Foreskin melanocyte (primary cell): ENCODE measurements at places on chromosomes 11 and 22.

DNA sequence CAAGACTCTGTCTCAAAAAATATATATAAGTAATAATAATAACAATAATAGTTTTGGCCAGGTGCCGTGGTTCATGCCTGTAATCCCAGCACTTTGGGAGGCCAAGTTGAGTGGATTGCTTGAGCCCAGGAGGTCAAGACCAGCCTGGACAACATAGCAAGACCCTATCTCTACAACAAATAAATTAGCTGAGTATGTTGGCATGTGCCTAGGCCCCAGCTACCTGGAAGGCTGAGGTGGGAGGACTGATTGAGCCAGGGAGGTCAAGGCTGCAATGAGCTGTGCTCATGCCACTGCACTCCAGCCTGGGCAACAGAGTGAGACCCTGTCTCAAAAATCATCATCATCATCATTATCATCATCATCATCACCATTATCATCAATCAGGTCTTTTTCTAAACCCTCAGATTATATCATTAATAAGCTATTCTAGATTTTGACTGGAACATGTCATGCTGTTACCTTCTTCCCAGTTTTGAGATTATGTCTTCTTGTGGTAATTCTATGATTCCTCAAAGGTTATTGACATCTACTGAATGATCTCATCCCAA is 39.3 kb downstream of the DENND5A start:
- DNase-seq = no peak

GRCh38 chr11:11450744-11451362 is 97.8 kb upstream of the CSNK2A3 start:
- DNase-seq = no peak

GRCh38 chr11:108147150-108147549 is 25.8 kb downstream of the ACAT1 start:
- peak; percentile 13 for DNase-seq

GRCh38 chr11:4211991-4212390 is 117.4 kb downstream of the RRM1 start:
- no peak for DNase-seq

- DNase-seq = no peak
Measured at GRCh38 chr11:66881451-66881835, 24.6 kb downstream of the LRFN4 start.

DNA sequence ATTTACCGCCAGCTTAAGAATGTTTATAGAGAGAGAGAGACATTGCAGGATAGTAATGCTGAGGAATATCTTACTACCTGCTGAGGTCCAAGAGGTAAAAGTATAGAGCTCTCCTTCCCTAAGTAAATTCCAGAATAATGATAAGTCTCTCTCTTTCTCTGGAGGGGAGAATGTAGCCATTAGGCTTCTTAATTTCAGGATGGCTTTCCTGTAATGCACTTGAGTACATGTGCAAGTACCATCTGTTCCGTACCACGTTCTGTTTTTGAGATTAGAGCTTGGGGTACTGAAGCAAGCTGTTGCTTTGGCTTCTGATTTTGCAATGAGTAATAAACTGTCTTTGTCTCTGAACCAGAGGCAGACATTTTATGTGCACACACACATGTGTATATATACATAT is 1314.0 kb downstream of the JRKL start:
- no peak for DNase-seq

GRCh38 chr11:57614234-57614772 is 16.8 kb downstream of the SERPING1 start:
- DNase-seq = no peak

- DNase-seq = no peak
Measured at GRCh38 chr11:77762426-77762825, 58.1 kb downstream of the RSF1 start.

- DNase-seq = peak; percentile 2
Measured at GRCh38 chr22:49103314-49104059, 724.2 kb downstream of the BRD1 start.

DNA sequence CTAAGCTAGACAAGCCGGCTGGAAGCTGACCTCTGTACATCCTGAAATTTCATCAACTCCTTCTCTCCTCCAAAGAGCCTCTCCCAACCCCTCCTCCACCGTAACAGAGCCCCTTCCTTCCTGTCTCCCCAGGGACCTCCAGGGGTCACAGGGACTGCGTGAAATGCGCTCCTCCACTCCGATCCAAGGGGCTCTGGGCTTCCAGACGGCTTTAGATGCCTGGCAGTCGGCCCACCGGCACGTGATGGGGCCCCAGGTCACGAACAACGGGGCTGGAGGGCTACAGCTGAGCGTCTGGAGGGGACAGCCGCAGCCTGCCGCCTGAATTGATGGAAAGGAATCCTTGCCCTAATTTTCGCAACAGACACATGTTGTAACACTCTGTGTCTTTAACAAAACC is 264.1 kb downstream of the MN1 start:
- DNase-seq = no peak

DNA sequence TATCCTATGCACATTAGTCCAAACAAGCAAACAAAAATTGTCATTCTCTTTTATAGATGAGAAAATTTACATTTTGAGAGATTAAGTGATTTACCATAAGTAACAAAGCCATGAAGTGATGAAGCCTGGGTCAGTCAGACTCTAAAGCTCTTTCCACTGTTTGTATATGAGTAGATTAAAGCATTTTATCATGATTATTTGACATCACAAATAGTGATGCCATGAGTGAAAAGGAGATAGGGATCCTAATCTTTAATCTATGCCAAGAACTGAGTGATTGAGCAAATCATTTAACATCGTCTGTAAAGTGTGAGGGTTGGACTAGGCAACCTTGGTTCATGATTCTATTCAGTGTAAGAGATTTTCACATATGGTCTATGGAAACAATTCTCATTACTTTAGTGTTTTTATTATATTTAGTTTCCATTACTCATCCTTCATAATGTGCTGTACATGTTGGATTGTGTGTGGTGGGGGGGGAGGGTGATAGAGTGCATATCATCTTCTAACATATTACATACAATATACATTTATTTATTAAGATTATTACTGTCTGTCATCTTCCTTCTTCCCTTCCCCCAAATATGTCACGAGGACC is 50.7 kb downstream of the ARHGEF12 start:
- DNase-seq = no peak

DNA sequence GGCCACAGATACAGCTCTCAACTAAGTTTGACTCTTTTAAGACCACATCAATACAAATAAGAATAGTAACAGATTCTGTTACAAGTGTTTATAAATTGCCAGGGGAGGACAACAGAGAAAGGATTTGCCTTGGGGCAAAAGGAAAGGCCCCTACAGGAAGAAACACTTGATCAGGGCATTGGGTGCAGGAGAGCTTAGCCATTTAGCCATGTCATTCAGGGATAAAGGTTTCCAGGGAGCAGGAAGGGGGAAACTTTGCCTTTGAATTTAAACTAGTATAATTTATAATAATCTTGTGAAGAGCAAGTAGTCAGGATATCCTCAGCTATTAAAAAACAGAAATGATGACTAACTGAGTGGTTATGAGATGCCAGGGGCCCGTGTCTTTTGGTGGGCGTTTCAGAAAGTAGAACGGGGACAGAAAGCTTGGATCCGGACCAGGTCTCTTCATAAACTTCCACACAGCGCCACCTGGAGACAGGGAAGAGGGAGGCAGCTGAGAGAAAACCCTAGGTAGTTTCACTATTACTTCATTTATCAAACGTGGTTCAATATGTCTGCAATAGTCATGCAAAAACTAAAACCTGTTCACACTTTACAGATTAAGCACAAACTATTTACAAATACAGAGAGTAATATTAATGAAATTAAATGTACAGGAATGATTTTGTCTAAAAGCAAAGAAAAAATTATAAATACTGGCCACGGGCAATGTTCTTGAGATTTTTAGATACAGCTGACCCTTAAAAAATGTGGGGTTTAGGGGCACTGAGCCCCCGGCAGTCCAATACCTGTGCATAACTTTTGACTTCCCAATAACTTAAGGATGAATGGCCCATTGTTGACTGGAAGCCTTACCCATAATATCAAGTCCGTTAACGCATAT is 11.0 kb upstream of the SLC5A4 start:
- DNase-seq = peak; percentile 68

DNA sequence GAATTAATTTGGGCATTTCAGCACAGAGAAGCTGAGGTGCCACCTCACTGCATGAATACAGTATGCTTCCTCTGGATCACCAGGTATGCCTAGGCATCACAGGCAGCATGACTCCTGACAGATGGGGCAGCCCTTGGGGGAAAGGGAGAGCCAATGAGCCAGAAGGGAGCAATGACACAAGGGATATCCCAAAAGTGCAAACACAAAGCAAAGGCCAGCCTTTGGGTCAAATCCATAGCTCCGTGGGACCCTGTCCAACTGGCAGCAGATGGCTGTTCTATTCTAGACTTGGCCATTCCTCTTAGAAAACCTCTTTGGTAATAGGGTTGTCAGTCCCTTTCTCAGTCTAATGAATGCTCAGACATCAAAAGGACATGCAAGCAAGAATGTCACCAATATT is 73.3 kb downstream of the SERGEF start:
- DNase-seq = no peak

GRCh38 chr11:125950696-125951651 is 5.1 kb downstream of the VSIG10L2 start:
- DNase-seq = no peak

GRCh38 chr22:42892571-42893316 is 35.7 kb upstream of the ARFGAP3 start:
- no peak for DNase-seq

DNA sequence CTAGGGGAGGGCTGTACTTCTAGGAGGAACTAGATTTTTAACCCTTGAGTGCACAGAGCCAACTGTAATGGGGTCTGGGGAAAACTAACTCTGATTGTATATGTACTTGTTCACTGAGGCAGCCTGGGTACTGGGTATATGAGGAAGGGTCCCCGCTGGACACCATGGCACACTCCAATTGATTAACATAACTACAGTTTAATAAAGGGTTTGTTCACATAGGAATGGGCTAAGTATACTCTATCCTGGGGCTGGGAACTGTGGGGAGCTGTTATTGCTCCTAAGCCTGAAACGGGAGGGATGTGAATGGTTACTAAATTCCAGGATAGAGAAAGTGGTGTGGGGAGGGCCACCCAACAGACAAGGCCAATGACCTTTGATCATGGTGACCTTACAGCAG is 67.6 kb downstream of the PARVA start:
- no peak for DNase-seq

DNA sequence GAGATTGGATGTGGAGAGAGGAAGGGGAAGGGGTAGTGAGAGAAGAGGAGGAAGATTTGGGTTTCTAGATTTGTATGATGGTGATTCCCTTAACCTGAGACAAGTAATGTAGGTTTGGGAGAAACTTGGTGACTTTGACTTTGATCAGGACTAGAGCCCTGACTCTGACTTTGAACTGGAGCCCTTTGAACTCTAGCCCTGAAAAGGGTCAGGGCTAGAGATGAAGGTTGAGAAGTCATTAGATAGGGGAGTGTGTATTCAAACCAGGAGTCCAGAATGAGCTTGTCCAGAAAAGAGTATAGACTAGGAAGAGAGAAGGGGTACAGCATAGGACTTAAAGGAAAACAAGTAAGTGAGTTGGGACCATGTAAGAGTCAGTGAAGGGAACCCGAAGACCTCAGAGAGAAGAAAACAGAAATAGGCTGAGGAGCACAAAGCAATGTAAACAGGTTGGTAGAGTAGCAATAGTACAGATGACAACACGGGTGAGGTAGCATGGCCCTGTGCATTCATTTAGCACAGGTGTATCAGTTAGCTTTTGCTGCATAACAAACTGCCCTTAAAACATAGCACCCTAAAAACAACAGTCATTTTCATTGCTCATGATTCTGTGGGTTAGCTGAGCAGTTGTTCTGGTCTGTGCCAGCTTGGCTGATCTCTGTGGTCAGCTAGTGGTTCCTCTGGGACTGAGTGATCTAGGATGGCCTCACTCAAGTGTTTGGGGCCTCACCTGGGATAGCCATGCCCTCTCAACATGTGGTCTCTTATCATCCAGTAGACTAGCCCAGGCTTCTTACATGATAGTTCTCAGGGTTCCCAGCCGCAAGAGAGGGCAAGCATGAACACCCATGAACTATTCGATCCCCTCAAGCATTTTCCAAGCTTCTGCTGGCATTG is 43.1 kb downstream of the C22orf31 start:
- DNase-seq = no peak

DNA sequence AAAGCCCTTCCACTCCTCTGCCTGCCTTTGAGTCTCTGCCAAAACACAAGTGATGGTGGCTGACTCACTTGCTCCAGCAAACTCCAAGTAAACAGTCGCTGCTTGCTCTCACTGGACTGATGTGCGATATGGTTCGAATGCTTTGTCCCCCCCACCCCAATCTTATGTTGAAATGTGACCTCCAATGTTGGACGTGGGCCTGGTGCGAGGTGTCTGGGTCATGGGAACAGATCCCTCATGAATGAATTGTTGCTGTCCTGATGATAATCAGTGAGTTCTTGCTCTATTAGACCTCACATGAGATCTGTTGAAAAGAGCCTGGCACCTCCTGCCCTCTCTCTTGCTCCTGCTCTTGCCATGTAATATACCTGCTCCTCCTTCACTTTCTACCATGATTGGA is 747.9 kb downstream of the OPCML start:
- DNase-seq = no peak

- DNase-seq = peak; percentile 97
Measured at GRCh38 chr11:16981651-16982194, 32.5 kb downstream of the PLEKHA7 start.

DNA sequence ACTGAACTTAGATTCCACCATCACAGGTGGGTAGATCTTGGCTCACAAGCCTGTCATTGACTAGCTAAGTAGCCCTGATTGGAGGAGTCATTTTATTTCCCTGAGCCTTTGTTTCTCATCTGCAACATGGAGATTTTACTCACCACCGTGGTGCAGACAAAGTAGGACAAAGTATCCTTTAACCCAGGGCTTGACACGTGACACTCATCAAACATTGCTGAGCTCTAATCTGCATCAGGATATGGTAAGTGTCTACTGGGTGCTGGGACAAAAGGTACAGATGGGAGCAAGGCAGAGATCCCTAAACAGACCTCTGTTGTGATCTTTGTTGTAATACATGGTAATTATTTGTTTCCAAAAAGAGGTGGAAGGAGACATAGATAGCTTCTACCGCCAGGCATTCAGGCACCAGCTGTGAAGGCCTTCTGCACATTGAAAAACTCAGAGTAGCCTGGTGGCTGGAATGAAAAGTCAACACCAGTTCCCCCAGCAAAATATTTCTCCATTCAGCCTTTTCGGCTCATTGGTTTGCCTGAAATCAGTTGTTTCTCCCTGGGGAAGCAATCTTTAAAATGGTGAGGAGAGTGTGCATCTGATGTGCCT is 18.3 kb upstream of the MICAL2 start:
- no peak for DNase-seq

DNA sequence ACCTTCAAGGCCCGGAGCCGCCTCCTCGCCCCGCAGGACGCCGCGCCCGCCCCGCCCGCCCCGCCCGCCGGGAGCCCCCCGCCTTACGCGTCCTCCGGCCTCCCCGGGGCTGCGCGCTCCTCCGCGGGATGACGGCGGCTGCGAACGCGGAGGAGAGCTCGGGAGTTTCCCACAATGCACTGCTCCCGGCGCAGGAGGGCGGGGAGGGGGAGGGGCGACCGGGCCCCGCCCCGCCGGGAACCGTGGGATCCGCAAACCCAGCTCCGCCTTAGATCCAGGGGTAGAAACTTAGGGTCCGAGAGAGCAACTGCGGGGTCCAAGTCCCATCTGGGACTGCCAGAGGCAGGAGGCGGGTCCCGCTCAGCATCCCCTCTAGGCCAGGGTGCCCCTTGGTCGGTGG is at the start of gene CEND1:
CEND1 (minus strand) TSS at position 148 of the 400 bp plus-strand sequence. CDS start 1,514 bp downstream, outside the sequence.
- DNase-seq = no peak
